ENCODE measurements at places on chromosomes 5 and 9.
A peak's percentile ranks its signal among the peaks of the same experiment; 100 is the strongest.

DNA sequence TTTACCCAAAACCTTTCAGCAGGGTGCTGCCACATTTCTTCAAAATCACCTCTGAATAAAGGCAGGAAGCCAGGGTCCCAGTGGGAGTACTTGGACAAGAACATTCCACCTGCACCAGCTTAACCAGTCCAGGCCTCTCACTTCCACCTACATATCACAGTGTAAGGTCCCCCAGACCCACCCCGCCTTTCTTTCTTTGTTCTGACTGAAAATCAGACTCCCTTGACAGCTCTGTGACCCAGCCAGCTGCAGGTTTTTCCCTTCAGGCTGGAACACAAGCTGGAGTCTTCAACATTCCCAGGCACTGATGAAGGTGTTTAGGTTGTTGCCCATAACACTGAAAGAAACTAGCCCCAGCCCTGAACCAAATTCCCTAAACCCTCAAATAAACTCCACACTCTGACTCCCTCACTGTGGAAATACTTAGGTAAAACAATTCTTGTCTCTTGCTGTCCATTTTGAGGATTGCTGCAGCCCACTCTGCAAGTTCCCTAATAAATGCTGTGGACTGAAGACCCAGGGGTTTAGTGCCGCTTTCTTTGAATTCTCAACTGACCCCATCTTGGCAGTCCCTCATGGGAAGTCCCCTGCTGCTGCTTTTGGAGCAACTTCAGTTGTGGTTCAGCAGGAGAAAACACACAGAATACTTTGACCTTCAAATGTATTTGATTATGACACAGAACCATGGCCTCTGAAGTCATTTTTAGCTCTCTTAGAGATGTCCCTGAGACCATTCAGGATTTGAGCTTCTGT lies 24.8 kb downstream of the P4HA2 start:
- no peak for DNase-seq

DNA sequence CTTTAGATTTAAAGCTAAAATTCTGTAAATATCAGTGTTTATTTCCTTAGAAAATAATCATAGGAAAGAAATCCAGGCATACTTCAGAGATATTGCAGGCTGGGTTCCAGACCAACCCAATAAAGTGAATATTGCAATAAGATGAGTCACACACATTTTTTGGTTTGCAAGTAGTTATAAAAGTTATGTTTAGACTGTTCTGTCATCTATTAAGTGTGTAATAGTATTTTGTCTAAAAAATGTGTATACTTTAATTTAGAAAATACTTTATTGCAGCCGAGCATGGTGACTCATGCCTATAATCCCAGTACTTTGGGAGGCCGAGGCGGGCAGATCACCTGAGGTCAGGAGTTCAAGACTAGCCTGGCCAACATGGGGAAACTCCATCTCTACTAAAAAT lies 6.9 kb upstream of the RIC1 start:
- DNase-seq, result no peak

- no peak for DNase-seq
Observed at GRCh38 chr9:75912951-75913350, 22.5 kb downstream of the PCSK5 start.

DNA sequence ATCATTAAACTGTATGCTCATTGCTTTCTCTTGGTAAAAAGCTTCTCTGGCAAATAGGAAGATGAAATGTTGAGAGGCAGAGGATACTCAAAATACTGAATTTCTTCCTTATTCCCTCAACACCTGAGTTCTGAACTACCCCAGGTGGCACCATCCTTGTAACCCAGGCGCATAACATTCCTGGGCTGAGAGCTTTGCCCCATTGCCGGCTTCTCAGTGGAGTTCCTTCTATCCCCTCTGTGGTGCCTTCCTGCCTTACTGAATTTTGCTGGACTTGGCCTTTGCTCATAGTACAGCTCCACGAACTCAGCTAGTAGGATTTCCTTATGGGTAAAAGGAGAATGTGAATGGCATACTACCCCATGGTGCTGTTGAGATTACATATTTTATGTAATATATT lies 54.7 kb downstream of the BASP1 start:
- DNase-seq, result peak; percentile 17
